ENCODE measurements at places on chromosomes 12 and 14.

GRCh38 chr12:64137117-64137516, 85.0 kb downstream of the KICS2 start:
- DNase-seq: no peak

GRCh38 chr12:26523708-26524150, 309.3 kb downstream of the ITPR2 start:
- no peak for DNase-seq

DNA sequence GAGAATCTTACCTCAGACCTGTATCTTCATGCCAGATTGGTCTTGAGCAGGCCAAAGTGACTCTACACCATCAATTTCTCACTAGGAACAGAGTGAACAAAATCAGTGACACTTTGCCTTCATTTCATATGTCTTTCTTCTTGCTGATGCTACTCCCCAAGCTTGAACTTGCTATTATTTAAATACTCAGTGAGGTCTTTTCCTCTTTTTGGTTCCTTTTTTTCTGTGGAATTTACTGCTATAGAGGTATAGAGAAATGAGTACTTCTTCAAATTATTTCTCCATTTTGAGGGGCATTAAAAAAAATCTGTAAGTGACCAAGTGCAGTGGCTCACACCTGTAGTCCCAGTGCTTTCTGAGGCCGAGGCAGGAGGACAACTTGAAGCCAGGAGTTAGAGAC, at the start of gene GPR33:
TSS of gene GPR33 (minus strand) at position 154 of the 400 bp plus-strand sequence. CDS start 4,074 bp downstream, outside the sequence.
- no peak for DNase-seq

DNA sequence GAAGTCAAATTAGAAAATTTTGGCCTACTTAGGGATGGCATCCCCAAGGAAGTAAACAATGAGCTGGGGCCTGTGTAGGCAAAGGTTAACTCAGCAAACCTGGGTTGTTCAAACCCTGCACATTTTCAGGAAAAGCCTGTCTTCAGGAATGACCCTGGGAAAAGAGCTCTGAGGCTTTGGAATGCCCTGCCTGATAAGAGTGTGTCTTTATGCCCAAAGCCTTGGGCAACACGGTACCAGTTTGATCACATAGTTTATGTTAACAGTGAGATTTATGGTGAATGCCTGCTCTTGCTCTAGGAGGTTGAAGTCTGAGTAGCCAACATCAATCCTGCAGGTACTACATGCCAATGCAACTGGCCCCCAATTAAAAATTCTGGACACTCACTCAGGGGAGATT, 28.2 kb upstream of the STAB2 start:
- no peak for DNase-seq

- no peak for DNase-seq
Measured at GRCh38 chr12:127445581-127446139, 821.3 kb upstream of the TMEM132C start.

- DNase-seq: no peak
Measured at GRCh38 chr14:99805757-99806439, 12.7 kb downstream of the EML1 start.

GRCh38 chr14:44204061-44204835, 302.8 kb downstream of the FSCB start:
- no peak for DNase-seq

DNA sequence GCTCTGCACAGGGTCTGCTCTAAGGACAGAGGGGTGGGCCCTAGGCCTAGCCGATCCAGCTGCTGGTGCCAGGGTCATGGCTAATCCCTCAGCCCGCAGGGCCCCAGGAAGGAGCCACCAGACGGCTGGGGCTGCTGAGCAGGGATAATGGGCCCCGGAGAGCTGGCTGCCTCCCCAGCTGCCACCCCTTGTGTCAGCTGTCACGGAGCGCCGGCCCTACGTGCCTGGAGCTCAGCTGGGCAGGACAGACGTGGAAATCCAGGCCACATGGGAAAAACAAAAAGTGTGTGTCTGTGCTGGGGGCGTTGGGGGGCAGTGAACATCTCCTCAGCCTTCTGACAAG, 36.2 kb downstream of the CHGA start:
- no peak for DNase-seq

DNA sequence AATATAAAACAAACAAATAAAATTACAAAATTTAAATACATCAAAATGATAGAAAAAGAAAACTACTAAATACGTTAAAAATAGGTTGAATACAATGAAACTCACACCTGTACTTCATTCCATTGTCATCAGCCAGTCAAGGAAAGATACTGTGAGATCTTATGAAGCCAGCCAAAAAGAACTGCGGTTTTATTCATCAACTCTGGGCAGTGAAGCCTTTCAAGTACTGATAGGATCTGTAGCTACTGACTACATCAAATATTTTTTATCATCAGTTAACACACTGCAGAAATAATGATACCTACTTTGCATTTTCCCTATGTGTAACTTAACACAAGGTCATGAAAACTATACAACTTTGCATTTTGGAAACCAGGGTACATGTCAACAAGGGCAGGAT, 46.3 kb upstream of the FAR2 start:
- peak; percentile 23 for DNase-seq

DNA sequence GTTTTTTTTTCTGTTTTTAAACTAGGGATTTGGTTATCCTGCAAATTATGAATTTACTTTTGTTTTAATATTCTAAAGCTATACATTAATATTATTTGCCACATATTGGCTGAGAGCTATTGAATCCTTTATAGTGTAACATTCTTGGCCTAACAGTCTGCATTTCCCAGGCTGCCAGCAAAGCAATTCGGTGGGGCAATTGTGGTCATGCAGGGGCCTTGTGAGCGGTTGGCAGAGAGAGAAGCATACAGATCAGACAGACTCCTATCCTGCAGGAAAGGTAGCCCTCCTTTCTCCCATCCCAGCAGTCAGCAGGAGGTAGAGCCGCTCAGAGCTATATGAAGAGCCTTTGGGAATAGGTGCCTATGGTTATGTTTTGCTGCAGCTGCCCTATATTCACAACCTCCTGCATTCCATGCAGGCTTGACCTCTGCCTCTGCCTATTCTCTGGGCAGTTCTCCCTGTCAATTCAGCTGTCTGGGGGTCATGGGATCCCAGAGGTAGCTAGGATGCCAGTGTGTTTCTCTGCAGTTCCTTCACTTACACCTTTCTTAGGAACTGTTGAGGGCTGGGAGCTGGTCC, 144.7 kb downstream of the GPHN start:
- DNase-seq: no peak

GRCh38 chr14:71198687-71199086, 291.4 kb downstream of the PCNX1 start:
- no peak for DNase-seq

- no peak for DNase-seq
Measured at GRCh38 chr12:29566441-29566840, 69.0 kb upstream of the OVCH1 start.

GRCh38 chr12:49552899-49553298, 14.1 kb downstream of the KCNH3 start:
- no peak for DNase-seq

DNA sequence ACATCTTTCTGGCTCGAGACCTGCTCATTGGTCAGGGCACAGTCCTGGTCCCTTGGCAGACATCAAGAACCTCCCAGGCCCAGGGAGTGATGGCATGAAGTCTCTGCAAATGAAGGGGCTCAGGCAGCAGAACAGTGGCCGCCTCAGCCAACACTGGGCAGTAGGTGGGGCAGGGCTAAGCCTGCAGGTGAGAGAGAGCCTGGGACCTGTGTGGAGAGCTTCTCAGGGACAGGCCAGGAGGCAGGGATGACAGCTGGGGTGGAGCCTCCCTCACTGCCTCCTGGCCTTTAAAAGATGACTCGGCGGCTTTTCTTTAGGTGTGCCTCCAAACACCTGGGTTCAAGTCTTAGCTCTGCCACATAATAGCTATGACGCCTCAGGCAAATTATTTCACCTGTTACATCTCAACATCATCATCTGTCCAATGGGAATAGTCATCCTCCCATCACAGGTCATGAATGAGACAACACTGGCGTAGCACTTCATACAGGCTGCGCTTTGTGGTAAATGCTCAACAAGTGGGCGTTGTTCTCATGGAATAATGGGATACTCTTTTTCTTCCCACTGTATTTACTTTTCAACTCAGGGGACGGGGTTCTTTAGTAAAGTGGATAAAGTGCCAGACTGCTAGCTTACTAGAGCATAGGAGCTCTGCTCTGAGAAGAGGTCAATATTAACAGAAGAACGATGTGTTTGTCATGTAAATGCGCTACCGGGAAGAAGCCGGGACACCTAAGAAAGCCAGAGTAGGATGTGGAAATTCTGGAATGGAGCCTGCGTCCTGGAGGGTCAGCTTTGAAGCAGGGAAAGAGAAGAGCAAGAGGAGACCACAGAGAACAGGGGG, 277.4 kb downstream of the FOXN3 start:
- no peak for DNase-seq

GRCh38 chr12:99704036-99704435, 56.5 kb downstream of the GARIN6 start:
- DNase-seq: no peak

- DNase-seq: no peak
Measured at GRCh38 chr14:94933486-94933885, 163.6 kb upstream of the GSC start.

DNA sequence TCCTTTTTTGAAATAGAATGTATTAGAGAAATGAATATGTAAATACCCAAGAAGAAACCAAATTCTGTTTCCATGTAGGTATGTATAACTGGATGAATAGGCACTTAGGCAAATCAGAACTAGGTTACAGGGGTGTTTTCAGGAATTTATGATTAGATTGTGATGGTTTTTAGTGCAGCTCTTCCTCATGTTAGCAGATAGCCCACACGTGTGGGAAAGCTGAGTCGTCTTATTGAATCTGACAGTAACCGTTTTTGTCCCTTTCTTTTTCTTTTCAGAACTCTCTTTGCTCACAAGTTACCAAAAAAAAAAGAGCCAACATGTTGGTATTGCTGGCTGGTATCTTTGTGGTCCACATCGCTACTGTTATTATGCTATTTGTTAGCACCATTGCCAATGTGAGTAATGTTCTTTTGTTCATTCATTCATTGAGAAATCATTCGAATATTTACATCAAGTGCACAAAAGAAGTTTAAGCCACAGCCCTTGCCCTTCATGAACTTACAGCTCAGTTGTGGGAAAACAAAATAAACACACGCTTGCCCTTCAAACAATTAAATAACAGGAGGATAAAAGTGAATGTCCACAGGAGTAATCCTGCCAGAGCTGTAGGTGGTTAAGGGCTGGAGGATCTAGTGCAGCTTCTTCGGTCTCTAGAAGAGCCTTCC, 14.8 kb downstream of the EMP1 start:
- no peak for DNase-seq

GRCh38 chr14:67516676-67517075, 16.4 kb upstream of the PLEKHH1 start:
- DNase-seq: no peak

GRCh38 chr12:82635263-82635662, 51.4 kb upstream of the TMTC2 start:
- no peak for DNase-seq

DNA sequence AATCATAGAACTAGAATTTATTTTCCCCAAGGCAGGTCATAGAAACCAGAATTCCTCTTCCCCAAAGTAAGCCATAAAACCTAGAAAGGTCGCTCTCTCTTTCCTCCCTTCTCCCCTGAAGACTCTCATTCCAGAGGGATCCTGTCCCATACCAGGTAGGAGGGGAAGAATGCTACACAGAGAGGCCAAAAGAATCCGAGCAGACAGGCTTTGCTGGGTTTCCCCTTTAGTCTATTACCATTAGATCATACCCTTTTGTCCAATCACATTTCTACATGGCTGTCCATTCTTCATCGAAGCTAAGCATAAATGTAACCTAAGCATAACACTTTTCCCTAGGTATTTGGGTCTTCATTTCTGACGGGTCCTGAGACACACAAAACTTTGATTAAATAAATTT, 204.5 kb downstream of the SPTSSA start:
- no peak for DNase-seq

GRCh38 chr14:25026476-25027137, 23.3 kb downstream of the STXBP6 start:
- DNase-seq: no peak

DNA sequence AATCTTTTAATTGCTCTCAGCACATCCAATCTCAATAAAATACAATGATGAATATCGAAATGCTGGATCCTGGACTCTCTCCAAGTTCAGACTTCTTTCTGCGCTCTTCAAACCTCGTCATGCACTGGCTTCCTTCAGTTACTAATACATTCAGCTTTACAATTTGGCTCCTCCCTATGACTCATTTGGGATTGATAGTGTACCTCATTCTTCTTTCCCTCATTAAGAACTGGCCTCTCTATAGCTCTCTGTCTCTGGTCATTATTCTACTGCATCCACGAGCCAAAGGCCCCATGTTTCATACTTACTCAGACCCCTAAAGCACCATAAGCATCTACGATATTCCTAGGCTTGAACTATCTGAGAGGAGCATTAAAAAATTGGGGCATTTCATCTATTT, 4.9 kb downstream of the TSPAN8 start:
- DNase-seq: no peak

DNA sequence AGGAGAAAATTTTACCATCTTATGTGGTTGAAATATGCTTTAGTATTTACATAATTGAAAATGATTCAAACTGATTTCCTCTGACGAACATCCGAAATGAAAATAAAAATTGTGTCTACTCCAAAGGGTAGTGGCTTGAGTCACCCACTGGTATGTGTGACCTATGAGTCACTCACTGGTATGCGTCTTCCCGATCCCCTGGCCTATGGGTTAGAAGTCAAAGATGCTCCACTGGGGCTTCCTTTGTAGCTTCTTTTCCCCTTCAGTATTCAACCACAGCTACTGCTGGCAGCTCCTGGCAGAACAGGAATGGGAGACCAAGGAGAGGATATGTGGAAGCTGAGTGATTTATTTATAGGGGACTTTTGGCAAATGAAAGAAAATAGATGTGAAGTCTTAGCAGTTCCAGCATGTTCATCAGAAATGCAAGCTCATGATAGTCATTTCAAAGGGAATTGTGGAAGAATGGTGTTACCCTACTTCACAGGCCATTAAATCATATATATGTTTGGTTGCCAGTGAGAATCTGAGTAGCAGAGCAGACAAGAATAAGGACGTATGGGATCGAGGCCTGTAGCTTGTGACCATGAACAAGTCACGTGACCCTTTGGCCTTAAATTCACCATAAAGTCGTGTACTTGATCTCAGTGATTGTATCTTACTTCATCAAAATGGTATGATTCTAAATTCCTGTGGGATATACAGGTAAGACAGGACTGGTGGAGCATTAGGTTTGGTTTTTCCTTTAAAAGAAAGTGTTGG, 108.3 kb downstream of the CRADD start:
- peak; percentile 84 for DNase-seq

- no peak for DNase-seq
Measured at GRCh38 chr14:76375484-76375883, 453 bp upstream of the ESRRB start.

DNA sequence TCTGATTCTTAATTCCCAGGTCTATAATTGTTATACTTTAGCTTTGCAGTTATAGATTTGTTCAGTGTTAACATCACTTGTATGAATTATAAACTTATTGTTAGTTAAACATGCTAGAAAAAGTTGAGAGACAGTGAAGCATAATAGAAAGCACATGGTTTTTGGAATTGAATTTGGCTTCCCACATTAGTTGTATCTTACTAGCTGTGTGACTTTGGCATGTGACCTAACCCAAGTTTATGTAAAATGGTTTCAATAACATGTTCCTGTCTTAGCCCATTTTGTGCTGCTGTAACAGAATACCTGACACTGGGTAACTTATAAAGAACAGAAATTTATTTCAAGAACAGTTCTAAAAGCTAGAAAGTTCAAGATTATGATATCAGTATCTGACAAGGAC, 146.3 kb downstream of the PDE3A start:
- DNase-seq: no peak
